ENCODE measurements at places on chromosomes 1 and 21.

- no peak for ATAC-seq
Observed at GRCh38 chr1:41980827-41981653, 62.3 kb upstream of the HIVEP3 start.

GRCh38 chr1:10288029-10288615 lies 77.8 kb downstream of the KIF1B start:
- no peak for ATAC-seq

DNA sequence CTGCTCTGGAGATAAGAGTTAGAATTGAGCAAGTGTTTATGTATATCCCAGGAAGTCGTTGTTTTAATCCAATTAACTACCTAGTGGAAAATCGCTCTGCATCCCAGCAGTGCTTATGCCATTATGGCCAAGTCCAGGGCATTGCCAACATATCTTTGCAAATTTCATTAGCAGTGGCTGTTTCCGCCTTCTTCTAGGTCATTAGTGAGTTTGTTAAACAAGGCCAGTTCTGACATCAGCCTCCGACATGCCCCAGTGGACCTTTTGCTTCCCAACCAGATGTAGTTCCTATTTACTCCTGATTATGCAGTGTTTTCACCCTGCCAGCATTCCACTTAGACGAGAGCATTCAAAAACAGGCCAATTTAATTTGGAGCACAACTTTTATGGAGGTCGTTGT lies 106.8 kb upstream of the FAM78B start:
- ATAC-seq, result no peak

DNA sequence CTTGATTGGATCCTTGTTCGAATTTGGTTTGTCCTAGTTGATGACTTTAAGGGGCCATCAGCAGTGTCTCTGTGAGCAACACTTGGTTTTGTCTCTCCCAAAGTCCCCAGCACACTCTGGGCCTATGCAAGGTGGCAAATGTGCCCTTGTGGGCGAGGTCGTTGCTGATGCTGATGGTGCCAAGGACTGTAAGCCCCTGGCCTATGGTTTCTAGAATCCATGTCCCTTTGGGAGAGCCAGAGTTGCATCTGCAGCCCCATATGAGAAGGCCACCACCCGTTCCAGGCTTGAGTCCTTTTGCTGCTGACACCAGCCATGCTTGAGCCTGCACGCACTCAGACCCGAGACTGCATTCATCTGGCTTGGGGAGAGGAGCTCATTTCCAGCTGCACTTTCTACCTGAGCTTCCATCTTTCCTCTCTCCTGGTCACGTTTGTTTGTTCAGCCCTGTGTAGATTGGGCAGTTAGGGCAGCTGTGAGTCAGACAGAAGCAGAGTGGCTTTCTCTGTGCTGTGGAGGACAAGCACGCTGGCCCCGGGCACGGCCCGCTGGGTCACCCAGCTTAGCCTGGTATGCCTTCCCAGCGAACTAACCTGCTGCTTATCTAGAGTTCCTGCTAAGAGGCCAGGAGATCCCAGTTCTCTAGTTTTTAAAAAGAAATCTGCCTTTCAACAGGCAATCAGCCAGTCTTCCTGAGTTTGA lies 52.1 kb upstream of the CSF3R start:
- no peak for ATAC-seq

GRCh38 chr1:214920337-214920736 lies 162.2 kb upstream of the KCNK2 start:
- ATAC-seq, result no peak

- ATAC-seq, result no peak
Observed at GRCh38 chr1:41360074-41360785, 1.0 kb upstream of the FOXO6 start.

- ATAC-seq, result no peak
Observed at GRCh38 chr1:187691439-187691838, 862.7 kb downstream of the PLA2G4A start.

GRCh38 chr1:112359961-112360767 lies 35.9 kb upstream of the CTTNBP2NL start:
- ATAC-seq, result peak; percentile 84

GRCh38 chr1:227004796-227005195 lies 64.7 kb downstream of the COQ8A start:
- no peak for ATAC-seq

GRCh38 chr1:4319496-4319895 lies 334.9 kb upstream of the AJAP1 start:
- no peak for ATAC-seq

DNA sequence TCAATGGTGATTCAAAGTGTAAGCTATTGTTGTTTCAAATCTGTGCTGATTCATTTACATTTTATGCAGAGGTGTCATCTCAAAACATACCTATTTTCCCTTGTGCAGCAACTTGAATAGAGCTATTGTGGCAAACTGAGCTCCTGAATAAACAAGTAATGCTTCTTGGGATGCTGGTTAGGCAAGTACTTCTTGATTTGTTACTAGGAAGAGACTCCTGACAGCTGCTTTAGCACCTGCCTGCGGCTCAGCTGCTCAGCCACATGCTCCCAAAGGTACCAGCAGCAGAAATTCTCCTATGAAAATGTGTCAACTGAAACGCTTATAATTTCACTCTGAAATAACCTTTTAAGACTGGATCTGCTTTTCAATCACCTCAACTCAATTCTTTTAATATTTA lies 352.3 kb downstream of the RYR2 start:
- no peak for ATAC-seq

DNA sequence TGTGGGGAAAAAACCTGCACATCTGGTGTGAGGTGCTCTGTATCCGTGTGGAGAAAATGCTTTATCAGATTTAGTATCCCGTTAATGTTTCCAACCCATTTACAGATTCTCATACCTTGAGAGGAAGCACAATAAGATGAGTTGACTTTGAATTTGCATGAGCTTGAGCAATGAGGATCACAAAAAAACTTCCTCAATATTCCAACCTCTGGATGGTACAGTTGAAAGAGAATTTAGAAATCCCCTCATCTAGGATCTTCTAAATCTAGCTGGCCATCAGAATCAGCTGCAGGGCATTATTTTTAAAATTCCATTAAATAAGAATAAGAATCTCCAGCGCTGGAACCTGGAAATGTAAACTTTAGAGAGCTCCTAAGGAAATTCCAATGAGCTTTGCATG lies 82.5 kb upstream of the NR5A2 start:
- ATAC-seq, result no peak

GRCh38 chr1:224339442-224340033 lies 9.6 kb upstream of the NVL start:
- no peak for ATAC-seq

DNA sequence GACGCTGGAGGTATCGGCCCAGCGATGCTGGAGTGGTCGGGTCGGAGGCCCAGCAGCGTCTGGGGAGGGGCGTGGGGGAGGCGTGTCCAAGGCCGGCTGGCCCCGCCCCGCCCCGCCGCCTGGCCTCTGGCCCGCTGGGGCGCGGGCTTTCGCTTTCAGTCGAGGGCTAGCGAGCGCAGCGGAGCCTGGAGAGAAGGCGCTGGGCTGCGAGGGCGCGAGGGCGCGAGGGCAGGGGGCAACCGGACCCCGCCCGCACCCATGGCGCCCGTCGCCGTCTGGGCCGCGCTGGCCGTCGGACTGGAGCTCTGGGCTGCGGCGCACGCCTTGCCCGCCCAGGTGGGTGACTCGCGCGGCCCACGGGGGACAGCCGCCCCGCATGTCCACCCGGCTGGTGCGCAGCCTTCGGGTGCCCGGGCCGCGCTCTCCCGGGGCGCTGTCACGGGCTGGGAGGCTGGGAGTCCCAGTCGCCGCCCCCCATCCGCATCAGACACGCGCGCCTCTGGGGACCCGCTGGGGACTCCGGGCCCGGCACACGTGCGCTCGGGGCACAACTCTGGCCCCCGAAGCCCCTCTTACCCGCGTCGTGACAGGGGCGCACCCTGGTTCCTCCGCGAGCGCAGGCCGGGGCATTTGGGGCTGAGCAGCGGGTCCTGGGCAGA lies at the start of gene TNFRSF1B:
Gene TNFRSF1B (plus strand): TSS at position 158 of the 659 bp plus-strand sequence. CDS start 101 bp downstream, at position 259.
- ATAC-seq, result peak; percentile 77

DNA sequence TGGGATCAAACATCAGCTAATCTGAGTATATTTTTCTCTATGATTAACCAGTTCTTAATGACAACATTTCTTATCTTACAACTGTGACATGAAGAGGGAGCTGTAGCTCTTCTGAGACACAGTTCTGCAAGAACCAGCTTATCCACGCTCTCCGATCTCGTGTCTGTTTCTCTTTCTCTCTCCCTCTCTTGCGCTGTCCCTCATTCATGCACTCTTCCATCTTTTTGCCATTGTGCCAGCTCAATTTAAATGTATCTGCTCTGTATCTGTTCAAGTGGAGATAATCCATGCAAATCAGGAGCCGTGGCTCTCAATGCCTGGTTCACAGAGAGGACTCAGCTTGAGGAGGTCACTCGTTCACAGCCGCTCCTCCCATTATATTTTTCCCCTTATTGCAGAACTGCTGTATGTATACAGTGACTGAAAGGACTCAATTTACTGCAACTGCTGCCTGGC lies 494.7 kb upstream of the ADGRL2 start:
- peak; percentile 72 for ATAC-seq

GRCh38 chr1:65260851-65261473 lies 48.4 kb upstream of the DNAJC6 start:
- no peak for ATAC-seq

DNA sequence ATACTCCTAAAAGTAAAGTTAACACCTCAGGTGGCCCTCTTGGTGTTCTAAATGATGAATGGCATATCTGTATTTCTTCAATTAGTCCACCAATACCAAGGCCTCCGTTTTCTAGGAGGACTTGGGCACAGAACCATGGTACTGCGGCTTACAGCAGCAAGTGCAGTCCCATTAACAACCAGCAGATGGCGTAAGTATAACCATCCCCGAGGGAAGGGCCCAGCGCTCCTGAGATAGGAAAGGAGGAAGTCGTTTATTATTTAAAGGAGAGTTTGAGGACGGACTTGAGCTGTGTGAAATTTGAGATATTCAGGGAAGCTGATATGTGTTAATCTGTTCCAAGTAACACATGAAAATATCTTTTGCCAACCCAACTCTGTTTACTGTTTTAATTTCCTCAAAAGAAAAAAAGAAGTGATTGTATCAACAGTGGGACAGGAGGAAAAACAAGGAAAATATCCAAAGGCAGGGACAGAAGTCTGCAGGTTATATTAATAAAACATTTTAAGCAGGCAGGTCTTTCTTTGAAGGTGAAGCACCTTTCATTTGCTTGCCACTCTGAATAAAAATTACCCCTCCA lies 37.7 kb upstream of the KCNJ15 start:
- ATAC-seq, result peak; percentile 82

GRCh38 chr1:48873944-48874343 lies 97.3 kb upstream of the BEND5 start:
- ATAC-seq, result no peak

DNA sequence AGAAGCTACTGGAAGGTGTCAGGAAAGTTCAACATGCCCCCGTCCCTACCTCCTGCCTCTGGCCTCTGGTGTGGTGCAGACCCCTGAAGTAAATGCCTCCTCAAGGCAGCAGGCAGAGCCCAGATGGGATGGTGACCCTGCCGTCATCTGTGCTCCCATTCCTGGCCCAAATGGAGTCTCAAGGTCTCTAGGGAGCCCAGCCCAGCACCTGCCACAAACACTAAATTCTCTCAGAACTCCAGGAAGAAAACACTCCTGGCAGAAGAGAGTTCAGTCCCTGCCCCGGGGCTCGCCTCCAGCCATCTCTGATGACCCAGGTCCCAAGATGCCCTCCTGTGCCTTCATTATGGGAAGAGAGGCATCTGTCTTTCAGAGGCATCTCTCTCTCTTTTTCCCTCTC lies 261.6 kb upstream of the TMEM51 start:
- ATAC-seq, result no peak

DNA sequence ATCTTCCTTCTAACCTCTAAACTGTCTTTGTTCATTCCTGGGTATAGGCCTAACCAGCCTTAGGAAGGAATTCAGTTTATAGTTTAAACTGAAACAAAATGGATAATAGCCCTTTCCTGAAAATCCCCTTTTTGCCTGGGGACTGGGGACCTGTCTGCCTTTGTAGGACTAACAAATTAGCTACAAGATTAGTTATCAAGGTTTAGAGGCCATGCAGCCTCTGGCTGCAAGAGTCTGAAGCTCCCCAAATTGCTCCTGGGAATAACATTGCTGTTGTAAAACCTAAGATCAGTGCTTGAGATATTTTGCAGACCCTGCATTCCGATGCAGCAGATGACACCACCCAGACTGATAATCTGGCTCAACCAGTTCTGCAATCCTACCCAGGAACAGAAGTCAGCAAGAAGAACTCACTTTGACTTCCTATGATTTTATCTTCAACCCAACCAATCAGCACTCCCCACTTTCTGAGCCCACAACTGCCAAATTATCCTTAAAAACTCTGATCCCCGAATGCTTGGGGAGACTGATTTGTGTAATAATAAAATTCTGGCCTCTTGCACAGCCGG lies 96.6 kb upstream of the ETV3 start:
- ATAC-seq, result no peak

- no peak for ATAC-seq
Observed at GRCh38 chr1:84409888-84410287, 11.6 kb downstream of the DNASE2B start.

DNA sequence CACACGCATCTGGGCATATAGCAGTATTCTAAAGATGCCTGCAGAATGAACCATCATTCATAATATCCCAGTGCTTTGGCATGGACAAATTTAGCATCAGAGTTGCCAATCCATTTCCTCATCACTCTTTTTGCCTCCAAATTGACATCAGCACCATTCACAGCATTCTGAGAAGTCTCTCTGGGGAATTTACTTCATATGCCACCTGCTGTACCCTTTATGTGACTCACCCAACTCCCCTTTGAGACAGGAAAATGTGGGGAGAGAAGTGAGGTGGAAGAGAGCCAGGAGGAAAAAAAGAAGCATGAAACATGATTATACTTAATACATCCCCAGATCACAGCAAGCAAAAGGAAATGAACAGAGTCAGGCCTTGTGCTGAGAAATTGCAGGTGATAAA lies 37.4 kb downstream of the RAB3B start:
- no peak for ATAC-seq

GRCh38 chr1:34262921-34263320 lies 86.2 kb downstream of the C1orf94 start:
- ATAC-seq, result no peak

DNA sequence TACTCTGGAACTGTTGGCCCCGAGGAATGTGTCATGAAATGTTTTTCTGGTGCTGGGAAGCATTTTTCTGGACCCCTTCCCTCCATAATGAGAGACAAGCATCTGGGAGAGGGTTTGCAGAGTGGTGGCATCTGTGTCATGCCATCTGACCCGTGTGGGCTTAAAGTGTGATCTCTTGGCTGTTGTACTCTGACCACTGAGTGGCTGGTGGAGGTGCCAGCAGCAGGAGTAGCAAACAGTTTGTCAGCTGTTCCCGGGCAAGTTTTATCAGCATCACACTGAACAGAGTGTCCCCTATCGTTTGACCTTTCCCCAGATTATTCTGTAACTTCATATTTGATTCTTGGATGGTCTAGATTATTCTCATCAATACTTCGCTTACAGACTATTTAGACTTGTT lies 150.1 kb downstream of the HHAT start:
- no peak for ATAC-seq

- ATAC-seq, result no peak
Observed at GRCh38 chr1:195709821-195710220, 898.4 kb downstream of the KCNT2 start.

- ATAC-seq, result no peak
Observed at GRCh38 chr1:172589553-172589952, 56.6 kb downstream of the SUCO start.
